ENCODE measurements at places on chromosomes 7 and 10. TPM values are rescaled to one million over a fixed set of nuclear protein-coding genes. Genes with fewer than 3 reads are reported as not detected.

Gene ZNF365
- total RNA-seq: 2.0 TPM

Gene KIF11
- total RNA-seq: 1.6 TPM

Gene PIP
- not detected for total RNA-seq

DNA sequence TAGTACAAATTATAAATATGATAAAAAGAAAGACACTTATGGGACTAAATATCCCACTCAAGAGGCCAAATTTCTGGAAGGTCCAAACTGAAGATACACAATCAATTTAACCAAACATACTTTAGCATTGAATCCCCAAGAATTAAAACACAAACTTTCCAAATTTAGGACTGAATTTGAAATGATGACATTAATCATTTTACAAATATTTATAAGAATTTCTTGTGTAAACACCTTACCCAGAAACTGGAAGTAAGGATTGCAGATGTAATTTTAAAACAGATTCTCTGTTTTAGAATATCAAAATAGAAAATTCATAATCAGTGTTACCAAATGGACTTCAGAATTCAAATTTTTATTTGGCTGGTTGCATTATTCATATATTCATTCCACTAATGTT is 588.2 kb upstream of the KCND2 start:
- no peaks in the 10 kb centered on the region for H3K4me1 ChIP-seq
- no peaks in the 10 kb centered on the region for H3K36me3 ChIP-seq
- DNase-seq: no peak
- no peaks in the 10 kb centered on the region for H3K27me3 ChIP-seq

- H3K27ac ChIP-seq: no peak overlapping the region
- no peaks in the 10 kb centered on the region for H3K36me3 ChIP-seq
- H3K4me3 ChIP-seq: no peak overlapping the region
- no peaks in the 10 kb centered on the region for H3K27me3 ChIP-seq
- no peaks in the 10 kb centered on the region for H3K4me1 ChIP-seq
- DNase-seq: no peak
Measured at GRCh38 chr7:121211253-121211652, 117.5 kb upstream of the WNT16 start.

GRCh38 chr7:141409801-141410329 is 141.3 kb upstream of the AGK start:
- no peak for DNase-seq
- H3K27me3 ChIP-seq: peaks cover 4% of the 10 kb centered on the region
- H3K36me3 ChIP-seq: no peaks in the 10 kb centered on the region
- H3K27ac ChIP-seq: no peak overlapping the region
- no peak overlapping the region for H3K4me3 ChIP-seq
- no peaks in the 10 kb centered on the region for H3K4me1 ChIP-seq

DNA sequence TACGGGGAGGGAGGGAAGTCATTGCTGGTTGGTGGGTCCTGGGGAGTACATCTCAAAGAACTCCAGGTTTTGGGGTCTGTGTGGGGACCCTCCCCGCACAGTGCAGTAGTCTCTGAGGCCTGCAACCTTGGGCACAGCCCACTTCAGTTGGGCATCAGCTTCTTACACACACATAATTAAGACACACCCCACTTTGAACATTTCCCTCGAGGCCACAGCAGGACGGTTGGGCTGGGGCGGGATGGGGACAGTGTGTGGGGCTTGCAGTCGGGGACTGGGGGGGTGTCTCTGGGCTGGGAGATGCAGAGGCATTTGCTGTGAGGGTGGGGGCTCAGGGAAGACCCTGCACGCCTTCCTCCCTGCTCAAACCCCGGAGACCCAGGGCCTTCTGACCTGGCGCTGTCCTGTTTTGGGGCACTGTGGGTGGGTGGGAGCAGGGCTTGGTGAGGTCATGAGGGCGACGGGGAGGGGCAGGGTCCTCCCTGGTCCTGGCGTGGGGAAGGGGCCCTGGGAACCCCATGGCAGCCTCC is 1.3 kb downstream of the LFNG start:
- H3K36me3 ChIP-seq: peaks cover 5% of the 10 kb centered on the region
- H3K27me3 ChIP-seq: no peaks in the 10 kb centered on the region
- peak overlapping the region; percentile 76 for H3K27ac ChIP-seq

GRCh38 chr7:71735961-71736556 is 604.1 kb downstream of the GALNT17 start:
- DNase-seq: peak; percentile 20
- H3K4me1 ChIP-seq: peaks cover 4% of the 10 kb centered on the region
- H3K4me3 ChIP-seq: no peak overlapping the region
- no peaks in the 10 kb centered on the region for H3K36me3 ChIP-seq
- no peak overlapping the region for H3K27ac ChIP-seq

DNA sequence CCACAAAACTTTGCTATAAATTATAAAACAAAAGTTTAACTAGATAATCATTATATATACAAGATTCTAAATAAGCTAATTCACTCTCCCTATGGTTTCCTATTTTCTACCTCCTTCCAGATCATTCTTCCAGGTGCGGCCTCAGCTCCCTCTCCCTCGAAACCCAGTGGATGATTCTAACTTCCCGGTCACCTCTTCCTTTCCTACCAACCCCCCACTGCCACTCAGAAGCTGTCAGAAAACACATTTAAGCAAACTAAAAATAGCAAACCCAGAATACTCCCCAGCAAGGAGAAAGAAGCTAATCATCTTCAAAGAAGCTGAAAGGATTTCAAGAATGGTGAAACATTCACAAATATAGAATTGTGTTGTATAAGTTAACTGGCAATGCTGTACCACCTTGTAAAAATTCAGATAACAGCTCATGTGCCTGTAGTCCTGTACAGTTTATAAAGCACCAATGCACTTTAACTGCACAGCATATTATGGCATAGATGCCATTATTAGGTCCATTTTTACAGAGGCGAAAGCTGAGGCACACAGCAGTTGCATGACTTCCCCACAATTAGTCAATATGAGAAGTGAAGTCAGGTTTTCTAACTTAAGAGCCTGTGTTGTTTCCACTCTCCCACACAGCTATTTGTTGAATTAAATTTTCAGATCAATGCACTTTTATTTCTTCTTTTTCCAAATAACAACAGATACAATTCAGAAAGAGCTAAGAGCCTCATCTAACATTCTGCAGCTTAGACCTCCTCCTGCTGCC is 13.7 kb upstream of the DNTT start:
- DNase-seq: no peak
- H3K4me3 ChIP-seq: no peak overlapping the region
- peaks cover 3% of the 10 kb centered on the region for H3K4me1 ChIP-seq
- H3K36me3 ChIP-seq: no peaks in the 10 kb centered on the region

DNA sequence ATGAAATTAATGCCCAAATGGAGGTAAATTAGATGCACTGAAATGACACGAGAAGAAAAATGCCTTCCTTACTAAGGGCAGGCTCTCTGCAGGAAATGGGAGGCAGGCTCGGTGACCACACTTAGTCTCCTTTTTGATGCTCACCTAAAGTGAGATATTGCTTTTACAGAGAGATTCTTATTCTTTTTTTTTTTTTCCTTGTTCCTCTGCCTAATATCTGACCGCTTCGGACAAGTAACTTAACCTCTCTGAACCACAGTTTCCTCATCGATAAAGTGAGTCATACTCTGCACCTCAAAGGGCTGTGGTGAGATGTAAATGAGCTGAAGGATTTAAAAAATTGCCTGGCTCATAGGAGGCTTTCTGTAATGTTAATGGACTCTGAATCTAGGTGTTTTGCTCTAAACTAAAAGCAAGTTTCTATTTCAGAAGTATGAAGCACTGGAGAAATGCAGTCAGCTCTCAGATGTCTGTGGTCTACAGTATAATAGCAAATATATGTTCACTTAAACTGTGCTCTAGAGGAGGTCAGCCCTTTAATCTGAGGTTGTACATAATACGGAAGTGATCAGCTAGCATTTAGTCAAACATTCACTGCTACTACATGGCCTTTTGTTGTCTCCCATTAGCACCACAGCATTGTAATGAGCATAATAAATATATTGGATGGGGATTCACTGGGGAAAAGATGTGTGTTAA is 23.2 kb downstream of the NKX2-3 start:
- H3K27me3 ChIP-seq: peaks cover 18% of the 10 kb centered on the region
- H3K27ac ChIP-seq: no peak overlapping the region
- no peaks in the 10 kb centered on the region for H3K36me3 ChIP-seq
- no peak overlapping the region for H3K4me3 ChIP-seq
- peak; percentile 9 for DNase-seq
- peaks cover 3% of the 10 kb centered on the region for H3K4me1 ChIP-seq

GRCh38 chr7:4006687-4007086 is 675.4 kb upstream of the FOXK1 start:
- no peaks in the 10 kb centered on the region for H3K36me3 ChIP-seq
- DNase-seq: no peak
- no peak overlapping the region for H3K4me3 ChIP-seq

DNA sequence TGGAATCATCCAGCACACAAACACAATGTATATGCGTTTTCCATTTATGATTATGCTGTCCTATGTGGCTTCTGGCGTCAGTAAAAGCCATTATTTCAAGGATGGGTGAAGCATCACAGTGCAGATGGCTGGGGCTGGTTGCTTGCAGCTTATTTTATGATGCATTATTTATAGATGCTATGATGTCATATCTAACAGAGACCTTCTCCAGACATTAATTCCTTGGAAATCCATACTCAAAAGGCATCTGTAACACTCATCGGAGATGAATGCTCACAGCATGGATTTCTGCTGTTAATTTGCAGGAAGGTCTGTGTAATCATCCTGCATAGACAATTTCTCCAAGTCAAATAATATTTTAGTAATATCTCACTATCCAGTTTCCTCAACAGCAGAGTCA is 7.2 kb downstream of the RGS10 start:
- no peak for DNase-seq
- no peaks in the 10 kb centered on the region for H3K27me3 ChIP-seq
- peaks cover 71% of the 10 kb centered on the region for H3K4me1 ChIP-seq
- H3K4me3 ChIP-seq: peak overlapping the region; percentile 7
- H3K36me3 ChIP-seq: peaks cover 5% of the 10 kb centered on the region

DNA sequence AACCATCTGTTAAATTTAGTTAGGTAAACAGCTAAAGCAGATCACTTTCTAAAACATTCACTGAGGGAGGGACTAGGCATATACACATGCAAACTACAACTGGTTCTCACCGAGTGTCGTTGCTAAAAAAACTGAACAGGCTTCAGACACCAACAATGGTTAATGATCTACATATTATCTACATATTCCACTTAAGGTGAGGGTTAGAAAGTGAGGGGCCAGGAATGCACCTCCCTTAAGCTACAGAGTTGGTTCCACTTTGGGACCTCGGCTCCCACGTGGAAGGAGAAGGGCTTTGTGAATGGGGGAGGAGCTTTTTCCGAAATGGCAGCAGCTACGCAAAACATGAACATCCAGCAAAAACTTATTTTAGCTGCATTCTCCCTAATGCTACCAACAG is 5.8 kb downstream of the CTBP2 start:
- peaks cover 42% of the 10 kb centered on the region for H3K27me3 ChIP-seq
- H3K36me3 ChIP-seq: no peaks in the 10 kb centered on the region
- no peak overlapping the region for H3K4me3 ChIP-seq
- DNase-seq: no peak

DNA sequence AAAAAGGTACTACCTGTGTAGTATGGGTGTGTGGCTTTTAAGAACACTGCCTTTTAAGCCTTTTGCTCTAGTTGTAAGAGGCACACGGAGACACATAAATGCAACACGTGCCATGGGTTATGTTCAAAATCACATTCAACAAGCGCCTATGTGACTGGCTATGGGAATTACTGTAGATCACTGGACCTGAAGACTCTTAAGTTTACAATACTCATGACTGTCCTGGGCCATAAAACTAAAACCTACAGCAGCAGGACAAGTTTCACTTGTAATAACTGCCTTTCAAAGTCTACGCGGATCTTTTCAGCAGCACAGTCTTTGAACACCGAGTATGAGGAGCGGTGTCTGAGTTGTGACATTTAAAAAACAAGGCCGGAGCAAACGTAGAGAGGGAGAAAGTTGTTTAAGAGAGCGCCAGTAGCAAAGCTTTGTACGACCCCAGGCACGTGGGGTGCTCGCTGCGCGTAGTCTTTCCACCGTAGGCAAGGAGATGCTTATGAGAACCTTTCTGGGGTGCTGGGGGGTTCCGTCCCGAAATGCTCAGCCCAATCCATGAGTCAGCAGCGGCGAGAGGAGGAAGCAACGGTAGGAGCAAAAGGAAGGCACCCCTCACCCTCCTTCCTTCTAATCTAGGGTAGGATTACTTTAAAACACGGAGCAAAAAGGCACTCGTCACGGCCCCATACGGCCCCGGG is 662 bp downstream of the DNAJC2 start:
- H3K4me3 ChIP-seq: peak overlapping the region; percentile 94
- H3K36me3 ChIP-seq: peaks cover 28% of the 10 kb centered on the region
- peak; percentile 26 for DNase-seq
- H3K27ac ChIP-seq: peak overlapping the region; percentile 77
- no peaks in the 10 kb centered on the region for H3K27me3 ChIP-seq

DNA sequence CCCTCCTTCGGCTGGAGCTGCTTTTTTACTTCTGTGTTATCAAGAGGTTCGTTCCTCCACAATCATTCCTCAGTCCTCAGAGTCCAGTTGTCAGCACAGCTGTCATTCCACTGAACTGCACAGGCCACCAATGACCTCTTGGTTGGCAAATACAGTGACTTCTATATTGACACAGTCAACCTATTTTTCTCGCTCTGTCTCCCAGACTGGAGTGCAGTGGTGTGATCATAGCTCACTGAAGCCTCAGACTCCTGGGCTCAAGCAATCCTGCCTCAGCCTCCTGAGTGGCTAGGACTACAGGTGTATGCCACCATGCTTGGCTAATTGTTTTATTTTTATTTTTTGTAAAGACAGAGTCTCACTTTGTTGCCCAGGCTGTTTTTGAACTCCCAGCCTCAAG is 27.7 kb downstream of the CRCP start:
- no peak overlapping the region for H3K4me3 ChIP-seq
- peaks cover 71% of the 10 kb centered on the region for H3K36me3 ChIP-seq
- H3K27me3 ChIP-seq: no peaks in the 10 kb centered on the region
- H3K4me1 ChIP-seq: no peaks in the 10 kb centered on the region
- H3K27ac ChIP-seq: no peak overlapping the region

- H3K27ac ChIP-seq: peak overlapping the region; percentile 11
- H3K27me3 ChIP-seq: no peaks in the 10 kb centered on the region
- H3K36me3 ChIP-seq: peaks cover 23% of the 10 kb centered on the region
- H3K4me1 ChIP-seq: peaks cover 50% of the 10 kb centered on the region
Measured at GRCh38 chr7:45031829-45032228, 31.8 kb downstream of the CCM2 start.

DNA sequence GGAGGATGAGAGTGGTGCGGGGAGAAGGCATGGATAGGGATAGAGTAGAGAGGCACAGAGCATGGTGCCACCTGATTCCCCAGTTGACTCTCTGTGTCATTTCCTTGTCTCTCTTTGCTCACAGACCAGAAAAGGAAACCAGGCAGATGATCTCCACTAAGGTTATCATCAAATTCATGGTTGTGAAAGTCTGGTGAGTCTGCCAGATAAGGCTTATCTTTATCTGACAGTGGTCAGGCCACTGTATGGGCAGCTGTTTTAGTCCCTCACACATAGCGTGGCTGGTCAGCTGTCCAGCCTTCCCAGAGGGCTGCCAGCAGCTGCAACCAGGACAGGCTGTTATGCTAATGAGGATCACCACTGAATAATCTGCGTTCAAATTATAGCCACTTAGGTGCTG is 99.0 kb downstream of the ADRA2A start:
- no peaks in the 10 kb centered on the region for H3K4me1 ChIP-seq
- no peak overlapping the region for H3K27ac ChIP-seq
- no peak overlapping the region for H3K4me3 ChIP-seq
- no peak for DNase-seq
- no peaks in the 10 kb centered on the region for H3K27me3 ChIP-seq
- H3K36me3 ChIP-seq: no peaks in the 10 kb centered on the region

GRCh38 chr10:22228943-22229801 is 11.4 kb upstream of the EBLN1 start:
- H3K36me3 ChIP-seq: no peaks in the 10 kb centered on the region
- H3K4me1 ChIP-seq: peaks cover 6% of the 10 kb centered on the region
- H3K27me3 ChIP-seq: peaks cover 4% of the 10 kb centered on the region
- peak; percentile 78 for DNase-seq

- peaks cover 2% of the 10 kb centered on the region for H3K36me3 ChIP-seq
- peaks cover 22% of the 10 kb centered on the region for H3K4me1 ChIP-seq
- DNase-seq: no peak
- no peaks in the 10 kb centered on the region for H3K27me3 ChIP-seq
- H3K4me3 ChIP-seq: no peak overlapping the region
Measured at GRCh38 chr7:128792471-128793180, 858 bp downstream of the CCDC136 start.

Measured in T-cell (primary cell).